ENCODE measurements at places on chromosomes 12 and 14.

GRCh38 chr12:18355429-18355828 lies 94.1 kb downstream of the PIK3C2G start:
- H3K4me3 ChIP-seq, result no peak overlapping the region
- no peak overlapping the region for H3K27ac ChIP-seq
- DNase-seq, result no peak

DNA sequence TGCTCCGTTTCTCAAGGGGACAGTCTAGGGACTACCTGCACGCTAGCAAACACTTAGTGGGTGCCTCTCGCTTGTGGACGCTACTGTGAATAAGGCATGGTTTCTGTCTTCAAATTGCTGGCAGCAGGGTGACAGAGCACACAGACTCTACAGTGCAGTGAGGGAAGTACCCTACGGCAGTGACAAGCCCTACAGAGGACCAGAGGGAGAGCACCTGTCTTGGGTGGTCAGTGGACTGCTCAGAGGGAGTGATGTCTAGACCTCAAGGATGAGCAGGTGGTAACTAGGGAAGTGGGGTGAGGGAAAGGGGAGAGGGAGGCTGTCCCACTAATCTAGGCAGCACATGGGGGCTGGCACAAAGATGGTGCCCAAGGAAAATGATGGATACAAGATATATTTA lies 160.5 kb downstream of the RBM19 start:
- peaks cover 4% of the 10 kb centered on the region for H3K36me3 ChIP-seq
- H3K27me3 ChIP-seq, result no peaks in the 10 kb centered on the region

GRCh38 chr12:88142610-88142991 lies 494 bp downstream of the TMTC3 start:
- no peak for DNase-seq
- H3K36me3 ChIP-seq, result peaks cover 14% of the 10 kb centered on the region
- peak overlapping the region; percentile 80 for H3K4me3 ChIP-seq
- H3K4me1 ChIP-seq, result peaks cover 18% of the 10 kb centered on the region

GRCh38 chr12:124774462-124775167 lies 89.0 kb downstream of the SCARB1 start:
- no peak overlapping the region for H3K4me3 ChIP-seq
- peak overlapping the region; percentile 72 for H3K27ac ChIP-seq
- no peak for DNase-seq
- H3K27me3 ChIP-seq, result no peaks in the 10 kb centered on the region
- no peaks in the 10 kb centered on the region for H3K36me3 ChIP-seq
- H3K4me1 ChIP-seq, result peaks cover 52% of the 10 kb centered on the region

DNA sequence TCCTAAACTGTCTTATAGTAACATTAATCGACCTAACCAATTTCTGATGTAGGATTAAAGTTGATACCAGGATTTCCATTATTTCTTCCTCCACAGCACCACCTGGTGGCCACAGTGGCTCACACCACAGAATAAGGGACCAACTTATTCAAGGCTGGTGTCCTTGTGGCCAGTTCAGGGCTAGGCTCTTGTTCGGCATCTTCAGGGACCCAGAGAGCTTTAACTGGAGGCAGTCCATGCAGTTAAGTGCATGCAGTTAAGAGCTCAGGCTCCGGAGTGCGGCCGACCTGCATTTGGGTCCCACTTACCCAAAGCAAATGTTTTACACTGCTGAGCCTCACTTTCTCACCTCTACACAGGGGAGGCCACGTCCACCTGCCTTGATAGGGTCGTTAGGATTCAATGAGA lies 42.0 kb upstream of the GPR68 start:
- DNase-seq, result peak; percentile 90
- no peak overlapping the region for H3K27ac ChIP-seq
- peaks cover 21% of the 10 kb centered on the region for H3K4me1 ChIP-seq
- peaks cover 2% of the 10 kb centered on the region for H3K36me3 ChIP-seq
- H3K4me3 ChIP-seq, result no peak overlapping the region
- no peaks in the 10 kb centered on the region for H3K27me3 ChIP-seq

DNA sequence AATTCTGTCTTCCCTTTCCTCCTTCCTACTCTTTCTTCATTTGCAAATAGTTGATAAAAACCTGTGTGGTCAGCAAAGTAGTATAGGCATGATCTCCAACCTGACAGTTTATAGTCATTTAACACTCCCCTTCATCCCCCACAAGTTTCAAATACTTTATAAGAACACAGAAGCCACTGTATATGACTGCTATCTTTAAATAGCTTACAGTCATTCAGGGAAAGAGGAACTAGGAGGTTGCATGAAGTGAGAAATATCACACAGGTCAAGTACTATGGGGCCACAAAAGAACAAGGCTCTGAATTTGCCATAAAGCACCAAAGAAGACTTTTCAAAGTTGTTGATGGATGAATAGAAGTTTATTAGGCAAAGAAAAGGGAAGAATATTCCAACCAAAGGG lies 431.3 kb downstream of the NPAS3 start:
- no peak overlapping the region for H3K4me3 ChIP-seq
- no peaks in the 10 kb centered on the region for H3K36me3 ChIP-seq
- no peak overlapping the region for H3K27ac ChIP-seq
- peaks cover 6% of the 10 kb centered on the region for H3K27me3 ChIP-seq
- H3K4me1 ChIP-seq, result no peaks in the 10 kb centered on the region
- DNase-seq, result no peak

GRCh38 chr12:68639396-68639767 lies 28.7 kb downstream of the RAP1B start:
- no peak overlapping the region for H3K4me3 ChIP-seq
- H3K4me1 ChIP-seq, result peaks cover 53% of the 10 kb centered on the region
- no peaks in the 10 kb centered on the region for H3K27me3 ChIP-seq
- H3K36me3 ChIP-seq, result no peaks in the 10 kb centered on the region
- H3K27ac ChIP-seq, result peak overlapping the region; percentile 34

DNA sequence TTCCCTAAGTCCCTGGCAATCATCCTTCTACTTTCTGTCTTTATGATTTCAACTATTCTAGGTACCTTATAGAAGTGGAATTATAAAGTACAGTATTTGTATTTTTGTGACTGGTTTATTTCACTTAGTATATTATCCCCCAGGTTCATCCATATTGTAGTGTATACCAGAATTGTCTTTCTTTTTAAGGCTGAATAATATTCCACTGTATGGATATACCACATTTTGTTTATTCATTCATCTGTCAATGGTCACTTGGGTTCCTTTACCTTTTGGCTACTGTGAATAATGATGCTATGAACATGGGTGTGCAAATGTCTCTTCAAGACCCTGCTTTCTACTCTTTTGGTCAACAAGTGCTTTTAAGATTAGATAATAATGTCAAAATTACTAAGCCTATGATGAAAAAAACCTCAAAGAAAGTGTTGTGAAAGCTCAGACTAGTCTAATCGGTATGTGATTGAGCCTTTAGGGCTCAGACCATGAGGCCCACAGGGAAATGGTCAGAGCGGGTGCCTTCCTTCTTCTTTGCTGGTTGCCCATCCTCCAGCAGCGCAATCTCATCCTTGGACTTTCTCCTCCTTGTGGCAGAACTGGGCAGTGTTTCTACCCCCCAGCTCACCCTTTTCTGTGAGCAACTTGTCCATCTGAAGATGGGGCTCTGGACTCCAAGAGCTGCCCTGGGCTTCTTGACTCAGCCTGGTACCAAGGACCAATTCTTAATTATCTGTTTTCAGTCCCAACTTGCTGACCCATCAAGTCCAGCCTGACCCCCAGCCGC lies 105.4 kb downstream of the TTC8 start:
- H3K27ac ChIP-seq, result no peak overlapping the region
- H3K27me3 ChIP-seq, result peaks cover 11% of the 10 kb centered on the region
- H3K4me3 ChIP-seq, result no peak overlapping the region
- no peaks in the 10 kb centered on the region for H3K36me3 ChIP-seq
- peaks cover 5% of the 10 kb centered on the region for H3K4me1 ChIP-seq

- peak overlapping the region; percentile 29 for H3K27ac ChIP-seq
- DNase-seq, result no peak
- no peaks in the 10 kb centered on the region for H3K27me3 ChIP-seq
These were observed 66.4 kb downstream of the PAWR start for GRCh38 chr12:79624378-79624777.

DNA sequence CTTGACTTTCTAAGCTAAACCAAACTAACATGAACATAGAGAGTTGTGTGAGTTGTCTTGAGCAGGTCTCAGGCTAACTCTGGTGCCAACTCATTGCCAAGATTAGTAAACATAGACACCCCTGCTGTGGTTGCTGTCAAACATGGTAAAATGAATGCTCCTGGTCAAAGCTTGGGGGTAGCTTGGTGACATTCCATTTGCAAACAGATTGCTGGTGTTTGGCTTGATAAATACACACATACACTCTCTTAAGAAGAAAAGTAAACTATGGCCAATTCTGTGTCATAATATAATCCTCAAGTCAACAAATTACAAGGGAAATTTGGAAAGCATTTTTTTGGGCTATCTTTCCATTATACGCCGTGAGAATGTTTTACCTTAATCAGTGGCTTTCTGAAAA lies 386.4 kb upstream of the PDE3A start:
- H3K27me3 ChIP-seq, result no peaks in the 10 kb centered on the region
- peaks cover 18% of the 10 kb centered on the region for H3K4me1 ChIP-seq
- no peak for DNase-seq
- peaks cover 2% of the 10 kb centered on the region for H3K36me3 ChIP-seq
- H3K27ac ChIP-seq, result no peak overlapping the region

GRCh38 chr12:29149691-29150281 lies 708 bp downstream of the FAR2 start:
- H3K4me1 ChIP-seq, result peaks cover 59% of the 10 kb centered on the region
- peaks cover 3% of the 10 kb centered on the region for H3K36me3 ChIP-seq
- H3K4me3 ChIP-seq, result peak overlapping the region; percentile 91
- H3K27me3 ChIP-seq, result no peaks in the 10 kb centered on the region

GRCh38 chr12:43291516-43291915 lies 260.5 kb downstream of the ADAMTS20 start:
- no peak overlapping the region for H3K4me3 ChIP-seq
- DNase-seq, result no peak
- no peak overlapping the region for H3K27ac ChIP-seq
- no peaks in the 10 kb centered on the region for H3K36me3 ChIP-seq
- H3K4me1 ChIP-seq, result peaks cover 11% of the 10 kb centered on the region

DNA sequence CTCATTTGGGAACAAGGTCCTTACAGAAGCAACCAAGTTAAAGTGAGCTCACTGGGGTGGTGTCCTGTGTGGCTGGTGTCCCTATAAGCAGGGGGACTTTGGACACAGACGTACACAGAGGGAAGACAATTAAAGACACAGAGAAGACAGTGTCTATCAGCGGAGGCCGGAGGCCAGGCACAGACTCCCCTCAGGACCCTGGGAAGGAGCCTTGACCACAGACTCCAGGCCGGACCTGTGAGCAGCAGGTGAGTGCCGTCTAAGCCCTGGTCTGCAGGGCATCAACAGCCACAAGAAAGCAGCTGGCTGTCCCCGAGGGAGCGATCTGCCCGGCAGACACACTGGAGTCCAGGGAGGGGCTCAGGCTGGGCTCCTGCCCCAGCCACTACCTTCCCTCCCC lies 219.1 kb upstream of the C14orf180 start:
- no peaks in the 10 kb centered on the region for H3K4me1 ChIP-seq
- no peak overlapping the region for H3K4me3 ChIP-seq
- H3K27ac ChIP-seq, result no peak overlapping the region
- H3K36me3 ChIP-seq, result no peaks in the 10 kb centered on the region
- DNase-seq, result no peak
- no peaks in the 10 kb centered on the region for H3K27me3 ChIP-seq

GRCh38 chr12:107442326-107442987 lies 243.1 kb upstream of the PWP1 start:
- DNase-seq, result no peak
- H3K27ac ChIP-seq, result no peak overlapping the region
- no peaks in the 10 kb centered on the region for H3K4me1 ChIP-seq
- H3K27me3 ChIP-seq, result no peaks in the 10 kb centered on the region
- no peaks in the 10 kb centered on the region for H3K36me3 ChIP-seq

GRCh38 chr12:83826112-83826511 lies 1086.5 kb downstream of the SLC6A15 start:
- no peaks in the 10 kb centered on the region for H3K36me3 ChIP-seq
- no peak for DNase-seq
- no peak overlapping the region for H3K27ac ChIP-seq
- peaks cover 5% of the 10 kb centered on the region for H3K27me3 ChIP-seq
- no peak overlapping the region for H3K4me3 ChIP-seq

GRCh38 chr12:104475271-104475670 lies 18.5 kb downstream of the CHST11 start:
- no peaks in the 10 kb centered on the region for H3K27me3 ChIP-seq
- H3K36me3 ChIP-seq, result no peaks in the 10 kb centered on the region
- H3K4me3 ChIP-seq, result no peak overlapping the region
- H3K27ac ChIP-seq, result no peak overlapping the region

DNA sequence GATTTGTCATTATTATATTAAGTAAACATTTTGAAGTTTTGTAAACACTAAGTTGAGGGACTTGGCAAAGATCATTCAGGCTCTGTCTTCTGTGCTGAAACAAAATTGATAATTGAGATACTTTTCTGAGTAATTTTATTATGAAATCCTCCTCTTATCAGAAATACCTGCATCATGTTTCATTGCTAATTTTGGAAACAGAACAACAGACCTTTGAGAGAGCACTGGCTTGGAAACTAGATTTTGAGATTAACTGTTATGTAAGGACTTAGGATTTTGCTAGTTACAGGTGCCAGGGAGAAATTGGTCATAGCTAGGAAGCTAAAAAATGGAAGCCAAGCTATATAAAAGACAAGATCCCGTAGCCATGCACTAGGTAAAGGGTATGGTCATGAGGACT lies 201.7 kb upstream of the DCN start:
- H3K27me3 ChIP-seq, result no peaks in the 10 kb centered on the region
- no peaks in the 10 kb centered on the region for H3K36me3 ChIP-seq
- no peak for DNase-seq
- H3K27ac ChIP-seq, result no peak overlapping the region
- no peak overlapping the region for H3K4me3 ChIP-seq

- no peaks in the 10 kb centered on the region for H3K36me3 ChIP-seq
- no peak overlapping the region for H3K4me3 ChIP-seq
- DNase-seq, result no peak
- no peaks in the 10 kb centered on the region for H3K27me3 ChIP-seq
- peaks cover 9% of the 10 kb centered on the region for H3K4me1 ChIP-seq
These were observed 130.9 kb downstream of the SAMD4A start for GRCh38 chr14:54697803-54698202.

- H3K4me3 ChIP-seq, result no peak overlapping the region
- peaks cover 26% of the 10 kb centered on the region for H3K27me3 ChIP-seq
- no peaks in the 10 kb centered on the region for H3K36me3 ChIP-seq
- no peak overlapping the region for H3K27ac ChIP-seq
- no peak for DNase-seq
- H3K4me1 ChIP-seq, result peaks cover 15% of the 10 kb centered on the region
These were observed 17.3 kb downstream of the TNFAIP2 start for GRCh38 chr14:103140316-103141109.
